ENCODE measurements at places on chromosomes 6 and 20. TPM values are rescaled to one million over a fixed set of nuclear protein-coding genes. Genes with fewer than 3 reads are reported as not detected.

GRCh38 chr6:74408844-74409243 is 712.8 kb downstream of the CD109 start:
- H3K36me3 ChIP-seq, result no peaks in the 10 kb centered on the region
- no peak for DNase-seq
- H3K27ac ChIP-seq, result no peak overlapping the region
- H3K4me1 ChIP-seq, result peaks cover 9% of the 10 kb centered on the region
- H3K4me3 ChIP-seq, result no peak overlapping the region

DNA sequence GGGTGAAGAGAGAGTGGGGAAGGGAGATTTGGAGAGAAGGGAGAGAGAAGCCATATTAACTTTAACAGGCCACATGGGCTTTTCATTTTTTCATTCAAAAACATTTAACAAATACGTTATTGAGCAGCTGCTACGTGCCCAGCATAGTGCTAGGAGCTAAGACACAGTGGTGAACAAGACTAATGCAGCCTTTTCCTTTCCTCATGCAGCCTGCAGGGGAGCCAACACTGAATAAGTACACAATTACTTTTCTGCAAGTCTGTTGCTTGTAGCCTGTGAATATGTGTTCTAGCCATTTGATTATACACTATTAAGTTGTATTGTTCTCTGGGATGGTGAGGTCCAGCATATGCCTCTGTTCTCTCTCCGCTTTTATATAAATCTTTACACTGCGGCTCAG is 1.9 kb upstream of the BLOC1S5 start:
- no peaks in the 10 kb centered on the region for H3K4me1 ChIP-seq
- no peak overlapping the region for H3K4me3 ChIP-seq
- DNase-seq, result no peak
- H3K36me3 ChIP-seq, result peaks cover 10% of the 10 kb centered on the region
- H3K27me3 ChIP-seq, result no peaks in the 10 kb centered on the region

DNA sequence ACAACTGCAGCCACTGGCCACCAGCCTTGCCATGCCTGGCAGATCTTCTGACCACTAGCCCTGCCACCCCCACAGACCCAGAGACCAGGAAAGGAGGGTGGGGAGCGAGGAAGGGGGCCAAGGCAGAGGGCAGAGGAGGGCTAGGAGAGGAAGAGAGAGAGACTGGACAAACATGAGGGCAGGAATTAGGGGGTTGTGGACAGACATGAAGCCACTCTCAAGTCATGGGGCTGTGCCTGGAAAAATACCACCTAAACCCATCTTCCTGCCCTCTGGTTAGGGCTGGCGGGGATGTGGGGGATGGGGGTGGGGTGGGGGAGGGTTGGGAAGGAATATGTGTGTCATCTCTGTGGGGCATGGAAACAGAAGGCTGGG is 1.4 kb upstream of the SLC29A1 start:
- H3K27me3 ChIP-seq, result no peaks in the 10 kb centered on the region
- H3K27ac ChIP-seq, result peak overlapping the region; percentile 11
- DNase-seq, result no peak
- peaks cover 38% of the 10 kb centered on the region for H3K36me3 ChIP-seq
- H3K4me1 ChIP-seq, result peaks cover 71% of the 10 kb centered on the region

DNA sequence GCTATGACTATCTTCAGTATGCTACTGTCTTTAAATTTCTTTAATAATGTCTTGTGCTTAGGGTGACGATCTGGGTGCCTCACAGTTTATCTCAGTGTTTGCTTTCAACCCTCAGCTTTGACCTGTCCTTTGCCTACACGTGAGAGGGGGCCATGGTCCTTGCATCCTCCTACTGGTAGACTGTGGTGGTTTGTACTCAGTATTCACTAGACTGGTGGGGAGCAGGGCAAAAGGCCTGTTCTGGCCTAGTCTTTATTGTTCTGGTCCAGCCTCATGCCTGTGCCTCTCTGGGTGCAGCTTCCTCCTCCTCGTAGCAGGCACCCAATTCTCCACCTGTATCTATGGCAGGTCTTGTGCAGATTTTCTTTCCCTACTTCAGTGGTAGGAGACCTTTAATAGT is 354.9 kb downstream of the CD109 start:
- no peaks in the 10 kb centered on the region for H3K36me3 ChIP-seq
- H3K27ac ChIP-seq, result no peak overlapping the region
- no peak for DNase-seq
- H3K4me1 ChIP-seq, result peaks cover 6% of the 10 kb centered on the region

DNA sequence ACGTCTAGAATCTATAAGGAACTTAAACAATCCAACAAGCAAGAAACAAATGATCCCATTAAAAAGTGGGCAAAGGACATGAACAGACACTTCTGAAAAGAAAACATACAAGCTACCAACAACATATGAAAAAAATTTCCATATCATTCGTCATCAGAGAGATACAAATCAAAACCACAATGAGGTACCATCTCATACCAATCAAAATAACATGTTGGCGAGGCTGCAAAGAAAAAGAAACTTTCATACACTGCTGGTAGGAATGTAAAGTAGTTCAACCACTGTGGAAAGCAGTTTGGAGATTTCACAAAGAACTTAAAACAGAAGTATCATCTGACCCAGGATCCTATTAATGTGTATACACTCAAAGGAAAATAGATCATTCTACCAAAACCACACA is 243.9 kb upstream of the RUNX2 start:
- H3K36me3 ChIP-seq, result no peaks in the 10 kb centered on the region
- H3K27ac ChIP-seq, result no peak overlapping the region
- no peaks in the 10 kb centered on the region for H3K4me1 ChIP-seq
- H3K27me3 ChIP-seq, result no peaks in the 10 kb centered on the region

DNA sequence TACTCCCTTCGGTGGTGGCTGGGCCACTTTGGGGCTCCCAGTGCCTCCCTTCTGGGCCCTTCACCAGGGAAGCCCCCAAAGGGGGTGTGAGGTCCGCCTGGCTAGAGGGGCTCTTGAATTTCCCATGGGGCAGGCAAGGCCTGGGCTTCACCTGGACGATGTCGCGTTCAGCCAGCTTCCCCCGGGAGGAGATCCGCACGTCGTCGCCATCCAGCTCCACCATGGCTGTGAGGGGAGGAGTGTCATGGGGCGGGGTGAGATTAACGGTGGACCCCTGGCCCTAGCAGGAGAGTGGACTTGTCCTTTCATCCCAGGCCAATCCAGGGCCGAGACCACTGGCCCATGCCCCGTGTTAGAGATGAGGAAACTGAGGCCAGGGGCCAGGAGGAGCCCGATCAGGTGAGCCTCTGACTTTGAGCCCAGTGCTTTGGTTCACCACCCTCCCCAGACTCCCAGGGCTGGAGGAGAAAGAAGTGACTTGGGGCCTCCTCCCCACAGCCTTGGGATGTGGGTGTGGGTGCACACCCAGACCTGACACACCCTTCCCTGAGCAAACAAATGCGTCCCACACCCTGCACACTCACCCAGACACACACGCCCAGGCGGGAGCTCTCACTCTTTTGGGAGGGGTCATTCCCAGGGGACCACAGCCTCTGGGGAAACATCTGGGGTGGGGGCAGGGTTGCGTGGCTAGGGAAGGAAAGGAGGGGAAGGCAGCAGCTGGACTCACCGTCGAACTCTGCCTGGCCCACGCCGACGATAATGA is 46.1 kb downstream of the RAB44 start:
- no peaks in the 10 kb centered on the region for H3K36me3 ChIP-seq
- no peak overlapping the region for H3K4me3 ChIP-seq
- H3K27me3 ChIP-seq, result peaks cover 26% of the 10 kb centered on the region

DNA sequence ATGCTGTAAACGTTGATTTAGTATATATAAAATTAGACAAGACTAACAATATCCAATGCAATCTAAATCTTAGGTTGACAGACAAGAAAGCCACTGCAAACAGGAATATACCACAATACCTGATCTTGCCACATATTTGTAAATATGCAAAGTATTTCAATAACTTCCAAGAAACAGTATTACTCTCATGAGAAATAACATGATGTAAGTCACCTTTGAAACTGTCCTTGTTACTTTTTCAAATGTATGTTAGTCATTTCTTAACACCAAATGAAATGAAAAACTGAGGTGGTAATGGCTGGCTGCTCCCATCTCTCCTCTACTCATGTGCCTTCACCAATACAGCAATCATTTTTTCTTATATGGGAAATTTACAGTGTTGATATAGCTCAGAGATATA is 118.7 kb downstream of the ATG5 start:
- no peak overlapping the region for H3K27ac ChIP-seq
- H3K4me1 ChIP-seq, result no peaks in the 10 kb centered on the region
- no peaks in the 10 kb centered on the region for H3K36me3 ChIP-seq
- H3K27me3 ChIP-seq, result no peaks in the 10 kb centered on the region
- H3K4me3 ChIP-seq, result no peak overlapping the region

- peaks cover 11% of the 10 kb centered on the region for H3K4me1 ChIP-seq
- no peak within 1 kb of the TSS for H3K27ac ChIP-seq
- H3K27me3 ChIP-seq, result peaks cover 14% of the 10 kb centered on the region
These were observed at the start of gene RAB44 for GRCh38 chr6:36697481-36697903. Gene RAB44, plus strand, starts transcription at chr6:36697826. Its CDS starts 6,410 bp downstream, at chr6:36704236.

DNA sequence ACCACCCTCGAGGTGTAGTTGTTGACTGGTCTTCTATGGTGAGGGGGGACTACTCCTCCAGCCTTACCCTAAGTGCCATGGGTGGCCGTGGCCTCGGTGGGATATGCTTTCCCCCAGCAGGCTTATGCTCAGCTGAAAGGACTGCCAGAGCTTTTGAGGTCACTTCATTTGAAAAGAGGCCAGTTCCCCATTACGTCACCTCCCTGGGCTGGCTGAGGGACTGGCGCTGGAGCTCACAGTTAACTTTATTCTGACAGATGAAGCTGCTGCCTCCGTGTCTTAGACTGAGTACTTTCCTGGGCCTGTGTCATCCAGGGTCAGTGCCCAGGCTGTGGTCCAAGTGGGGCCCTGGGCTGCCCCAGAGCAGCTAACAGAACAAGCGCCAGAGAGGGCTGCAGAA is 42.8 kb upstream of the PCMTD2 start:
- peaks cover 66% of the 10 kb centered on the region for H3K27me3 ChIP-seq
- H3K4me1 ChIP-seq, result no peaks in the 10 kb centered on the region
- H3K36me3 ChIP-seq, result no peaks in the 10 kb centered on the region
- no peak for DNase-seq
- no peak overlapping the region for H3K27ac ChIP-seq

GRCh38 chr20:35368666-35369423 is 42.9 kb downstream of the UQCC1 start:
- H3K4me3 ChIP-seq, result no peak overlapping the region
- H3K36me3 ChIP-seq, result peaks cover 4% of the 10 kb centered on the region
- H3K27ac ChIP-seq, result no peak overlapping the region
- no peaks in the 10 kb centered on the region for H3K4me1 ChIP-seq
- no peak for DNase-seq

DNA sequence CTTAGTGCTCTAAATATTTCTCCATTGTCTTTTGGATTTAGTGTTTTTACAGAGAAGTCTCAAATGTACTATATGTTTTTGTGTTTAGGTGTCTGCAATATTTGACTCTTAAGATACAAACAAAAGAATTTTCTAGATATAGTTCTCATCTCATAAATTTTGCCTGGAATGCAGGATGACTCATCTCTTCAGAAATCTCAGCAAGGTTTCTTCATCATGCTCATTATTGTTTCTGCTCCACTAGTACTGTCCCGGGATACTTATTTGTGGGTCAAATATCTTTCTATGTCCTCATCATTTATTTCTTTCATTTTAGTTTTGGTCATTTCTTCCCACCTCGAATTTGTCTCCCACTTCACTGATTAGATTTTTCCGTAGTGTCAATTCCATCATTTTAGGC is 9.5 kb downstream of the AHI1 start:
- peaks cover 7% of the 10 kb centered on the region for H3K36me3 ChIP-seq
- H3K27ac ChIP-seq, result no peak overlapping the region
- H3K27me3 ChIP-seq, result no peaks in the 10 kb centered on the region
- no peak overlapping the region for H3K4me3 ChIP-seq
- H3K4me1 ChIP-seq, result no peaks in the 10 kb centered on the region

- no peak overlapping the region for H3K27ac ChIP-seq
- H3K27me3 ChIP-seq, result no peaks in the 10 kb centered on the region
- peak overlapping the region; percentile 33 for H3K4me3 ChIP-seq
- peaks cover 16% of the 10 kb centered on the region for H3K4me1 ChIP-seq
- DNase-seq, result no peak
These were observed 55.0 kb downstream of the TBC1D7 start for GRCh38 chr6:13273202-13273930.

DNA sequence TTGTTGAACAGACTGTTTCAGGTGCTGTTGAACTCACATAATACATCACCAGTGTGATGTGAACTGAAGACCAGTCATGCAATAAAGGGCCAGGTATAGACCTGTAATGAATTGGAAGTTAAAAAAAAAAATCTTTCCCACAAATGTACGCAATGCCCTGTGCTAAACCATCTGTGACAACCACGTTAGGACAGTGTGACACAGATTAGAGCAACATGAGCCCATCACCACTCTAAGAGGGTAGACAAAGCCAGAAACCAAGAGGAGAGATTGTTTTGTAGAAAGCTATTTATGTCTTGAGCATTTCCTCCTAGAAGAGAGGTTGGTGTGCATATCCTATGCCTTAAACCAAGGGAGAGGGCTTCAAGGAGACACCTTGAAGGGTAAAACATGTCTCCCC is 77.0 kb upstream of the BEND6 start:
- no peaks in the 10 kb centered on the region for H3K27me3 ChIP-seq
- H3K4me3 ChIP-seq, result no peak overlapping the region
- H3K27ac ChIP-seq, result no peak overlapping the region

GRCh38 chr6:16713597-16713996 is 47.7 kb downstream of the ATXN1 start:
- no peaks in the 10 kb centered on the region for H3K27me3 ChIP-seq
- DNase-seq, result no peak
- peak overlapping the region; percentile 62 for H3K4me3 ChIP-seq
- H3K27ac ChIP-seq, result peak overlapping the region; percentile 90

DNA sequence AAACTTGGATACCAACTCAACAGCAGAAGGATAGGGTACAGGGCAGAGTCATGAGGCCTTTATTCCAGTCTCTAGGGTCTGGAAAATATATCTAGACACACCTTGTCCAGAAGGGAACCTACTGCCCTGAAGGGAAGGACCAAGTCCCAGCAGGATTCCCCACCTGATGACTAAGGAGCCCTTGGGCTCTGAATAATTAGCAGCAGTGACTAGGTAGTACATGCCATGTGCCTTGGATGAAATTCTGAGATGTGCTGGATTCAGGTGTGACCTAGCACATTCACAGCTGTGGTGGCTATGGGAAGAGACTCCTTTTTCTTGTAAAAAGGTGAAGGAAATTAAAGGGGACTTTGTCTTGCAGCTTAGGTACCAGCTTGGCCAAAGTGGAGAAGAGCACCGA is 364.3 kb upstream of the PTCHD4 start:
- H3K27me3 ChIP-seq, result no peaks in the 10 kb centered on the region
- H3K4me3 ChIP-seq, result no peak overlapping the region
- H3K4me1 ChIP-seq, result no peaks in the 10 kb centered on the region
- H3K36me3 ChIP-seq, result no peaks in the 10 kb centered on the region

- H3K27ac ChIP-seq, result no peak overlapping the region
- peaks cover 10% of the 10 kb centered on the region for H3K36me3 ChIP-seq
- DNase-seq, result no peak
- no peaks in the 10 kb centered on the region for H3K27me3 ChIP-seq
- no peak overlapping the region for H3K4me3 ChIP-seq
These were observed 107.2 kb downstream of the ATP9A start for GRCh38 chr20:51660672-51661608.

GRCh38 chr20:1838556-1839279 is 56.5 kb upstream of the SIRPA start:
- no peak overlapping the region for H3K27ac ChIP-seq
- H3K27me3 ChIP-seq, result peaks cover 31% of the 10 kb centered on the region
- DNase-seq, result no peak
- peaks cover 21% of the 10 kb centered on the region for H3K4me1 ChIP-seq
- H3K36me3 ChIP-seq, result no peaks in the 10 kb centered on the region

Gene TCP11
- not detected for total RNA-seq

Gene IL17A
- not detected for total RNA-seq

Gene TP53TG5
- total RNA-seq, result 0.52 TPM

Gene SLC22A2
- total RNA-seq, result not detected

Gene WFDC10B
- total RNA-seq, result not detected

Gene CALHM5
- total RNA-seq, result not detected

Gene COMMD7
- total RNA-seq, result 56.0 TPM

Data from Calu3 (cell line).